ENCODE measurements at places on chromosomes 6 and 20.

DNA sequence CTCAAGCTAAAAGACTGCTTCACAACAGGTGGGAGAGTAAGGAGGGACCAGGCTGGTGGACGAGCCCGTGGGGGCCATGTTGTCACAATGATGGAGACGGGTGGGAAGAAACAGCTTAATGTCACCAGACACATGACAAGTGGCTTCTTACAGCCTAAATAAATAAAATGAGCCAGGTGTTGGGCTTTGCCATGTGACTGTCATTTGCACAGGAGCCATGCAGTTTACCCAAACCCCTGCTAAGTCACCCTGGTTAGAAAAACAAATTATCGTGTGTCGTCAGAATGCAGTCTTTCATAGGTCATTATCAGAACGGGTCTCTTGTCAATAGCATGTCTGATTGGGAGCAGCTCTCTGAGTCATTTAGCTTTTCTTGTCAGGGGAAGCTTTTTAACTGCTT, 18.5 kb downstream of the BTBD3 start:
- no peak overlapping the region for H3K4me3 ChIP-seq
- no peaks in the 10 kb centered on the region for H3K36me3 ChIP-seq
- H3K27me3 ChIP-seq = no peaks in the 10 kb centered on the region

DNA sequence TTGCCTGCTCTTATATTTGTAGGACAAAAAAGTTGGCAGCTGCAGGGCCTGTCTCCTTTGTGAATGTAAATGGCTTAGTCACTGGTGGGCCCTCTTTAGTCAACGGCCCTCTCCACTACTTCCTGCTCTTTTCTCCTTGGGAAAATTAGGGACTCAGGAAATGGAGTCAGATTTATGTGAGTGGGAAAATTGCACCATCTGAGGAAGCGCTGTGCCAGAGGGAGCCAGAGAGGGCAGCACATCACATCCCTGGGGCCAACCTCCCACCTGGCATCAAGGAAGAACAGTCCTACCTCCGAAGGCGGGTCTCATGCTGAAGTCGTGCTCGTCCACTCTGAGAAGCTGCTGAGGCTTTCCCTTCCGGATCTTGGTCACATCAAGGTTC, 15.6 kb downstream of the GABRR2 start:
- H3K4me1 ChIP-seq = no peaks in the 10 kb centered on the region
- H3K27me3 ChIP-seq = no peaks in the 10 kb centered on the region
- H3K36me3 ChIP-seq = no peaks in the 10 kb centered on the region
- no peak overlapping the region for H3K27ac ChIP-seq

DNA sequence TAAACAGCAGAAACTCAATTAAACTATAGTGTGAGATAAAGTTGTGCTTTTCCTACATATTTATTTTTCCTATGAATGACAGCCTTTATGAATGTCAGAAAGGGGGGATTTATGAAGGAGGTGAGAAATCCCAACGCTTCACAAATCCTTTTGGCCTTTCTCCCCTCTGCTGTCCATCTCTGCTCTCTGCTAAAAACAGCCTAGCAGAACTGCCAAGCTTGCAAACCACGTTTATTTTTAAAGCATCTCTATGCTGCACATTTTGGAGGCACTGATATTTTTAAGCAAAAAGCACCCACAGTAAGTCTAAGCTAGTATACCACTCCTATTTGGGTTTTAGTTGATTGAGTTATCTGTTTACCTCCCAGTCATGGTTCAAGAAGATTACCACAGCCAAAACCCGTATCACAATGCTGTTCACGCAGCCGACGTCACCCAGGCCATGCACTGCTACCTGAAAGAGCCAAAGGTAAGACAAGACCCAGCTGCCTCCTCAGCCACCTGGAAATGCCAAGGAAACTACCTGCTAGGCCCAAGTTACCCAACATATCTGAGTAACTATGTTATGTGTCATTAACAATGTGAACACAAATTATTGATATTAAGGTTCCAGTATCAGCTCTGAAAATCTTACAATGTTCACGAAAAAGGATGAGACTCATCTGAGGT, 96.3 kb downstream of the MTFR2 start:
- H3K4me3 ChIP-seq = no peak overlapping the region
- H3K36me3 ChIP-seq = no peaks in the 10 kb centered on the region
- DNase-seq = no peak
- peak overlapping the region; percentile 10 for H3K27ac ChIP-seq

GRCh38 chr6:37840940-37841300, 21.4 kb downstream of the ZFAND3 start:
- H3K27me3 ChIP-seq = no peaks in the 10 kb centered on the region
- H3K4me3 ChIP-seq = no peak overlapping the region
- peaks cover 6% of the 10 kb centered on the region for H3K4me1 ChIP-seq
- no peak overlapping the region for H3K27ac ChIP-seq

DNA sequence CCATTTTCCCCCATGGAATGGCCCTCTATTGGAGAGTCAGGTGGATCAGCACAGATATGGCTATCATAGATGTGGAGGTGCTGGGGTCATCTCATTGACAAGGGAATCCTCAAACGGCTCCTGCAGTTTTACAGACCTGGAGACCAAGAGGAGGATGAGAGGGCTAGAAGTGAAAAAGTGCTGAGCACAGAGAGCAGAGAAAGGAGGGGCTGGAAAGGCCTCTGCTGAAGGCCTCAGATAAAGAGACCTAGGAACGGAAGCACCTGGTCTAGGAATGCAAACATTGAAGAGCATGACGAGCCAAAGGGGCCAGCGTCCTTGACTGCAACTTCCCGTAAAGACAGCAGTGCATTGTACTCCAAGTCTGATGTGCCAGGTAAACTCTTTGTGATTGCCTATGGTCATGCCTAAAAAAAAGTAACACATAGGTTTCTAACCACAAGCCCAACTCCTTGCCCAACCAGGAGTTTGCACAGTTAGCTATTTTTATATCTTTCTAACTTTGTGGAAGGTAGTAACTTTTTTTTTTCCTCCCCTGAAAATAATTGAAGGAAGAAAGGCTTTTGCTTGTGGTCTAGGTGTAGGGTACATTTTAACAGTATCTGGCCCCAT, 15.2 kb downstream of the RSPH4A start:
- DNase-seq = peak; percentile 10
- peaks cover 4% of the 10 kb centered on the region for H3K4me1 ChIP-seq
- H3K36me3 ChIP-seq = no peaks in the 10 kb centered on the region
- no peak overlapping the region for H3K4me3 ChIP-seq
- no peaks in the 10 kb centered on the region for H3K27me3 ChIP-seq

DNA sequence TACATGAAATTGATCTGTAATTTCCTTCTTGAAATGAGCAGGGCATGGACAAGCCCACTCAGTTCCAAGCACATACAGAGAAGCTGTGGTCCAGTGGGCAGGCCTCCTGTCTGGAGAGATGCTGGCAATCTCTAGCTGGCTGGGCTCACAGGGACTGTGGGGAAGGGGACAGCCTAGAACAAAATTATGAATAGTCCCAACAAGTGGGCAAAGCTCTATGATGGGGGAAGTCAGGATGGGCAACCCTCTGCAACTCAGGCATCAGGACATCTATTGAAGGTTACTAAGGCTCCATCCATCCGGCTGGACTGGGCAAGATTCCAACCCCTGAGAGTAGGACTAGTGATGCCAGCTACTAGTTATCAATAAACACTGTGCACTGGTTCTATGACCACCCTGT, 40.9 kb downstream of the TRERF1 start:
- no peaks in the 10 kb centered on the region for H3K36me3 ChIP-seq
- peaks cover 7% of the 10 kb centered on the region for H3K4me1 ChIP-seq
- H3K27ac ChIP-seq = no peak overlapping the region

- H3K27ac ChIP-seq = no peak overlapping the region
- H3K4me1 ChIP-seq = no peaks in the 10 kb centered on the region
- no peaks in the 10 kb centered on the region for H3K27me3 ChIP-seq
- H3K4me3 ChIP-seq = no peak overlapping the region
Observed at GRCh38 chr6:64012351-64013001, 376.9 kb downstream of the PHF3 start.

DNA sequence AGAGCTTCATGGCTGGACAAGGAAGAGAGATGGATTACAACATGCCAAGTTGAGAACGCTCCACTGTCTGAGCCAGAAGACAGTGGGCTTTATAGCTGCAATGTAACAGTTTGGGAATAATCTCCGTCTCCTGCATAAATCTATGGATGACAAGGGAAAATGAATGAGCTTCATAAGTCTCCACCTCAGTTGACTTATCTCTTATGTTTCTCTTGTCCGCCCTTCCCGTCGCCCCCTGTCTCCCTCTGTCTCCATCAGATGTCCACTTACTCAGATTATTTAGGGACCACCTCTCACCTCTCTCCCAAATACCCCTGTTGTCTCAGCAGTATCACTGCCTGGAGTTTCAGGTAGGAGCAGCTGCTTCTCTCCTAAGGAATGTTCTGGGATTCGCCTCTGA, 13.7 kb upstream of the BPIFA2 start:
- no peaks in the 10 kb centered on the region for H3K27me3 ChIP-seq
- H3K4me1 ChIP-seq = no peaks in the 10 kb centered on the region
- no peak overlapping the region for H3K27ac ChIP-seq
- no peak overlapping the region for H3K4me3 ChIP-seq
- no peak for DNase-seq

DNA sequence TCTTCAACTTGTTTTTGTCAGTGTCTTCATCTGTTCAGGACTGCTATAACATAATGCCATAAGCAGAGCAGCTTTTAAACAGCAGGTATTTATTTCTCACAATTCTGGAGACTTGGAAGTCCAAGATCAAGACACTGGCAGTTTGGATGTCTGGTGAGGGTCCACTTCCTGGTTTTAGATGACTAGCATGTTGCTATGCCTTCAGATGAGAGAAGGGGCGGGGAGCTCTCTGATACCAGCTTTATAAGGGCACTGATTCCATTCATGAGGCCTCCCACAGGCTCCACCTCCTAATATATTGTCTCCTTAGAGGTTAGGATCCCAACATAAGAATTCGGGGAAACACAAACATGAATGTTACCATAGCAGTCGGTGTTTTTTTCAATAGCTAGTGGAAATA, 52.9 kb downstream of the FAM83B start:
- no peak for DNase-seq
- H3K36me3 ChIP-seq = no peaks in the 10 kb centered on the region
- no peak overlapping the region for H3K27ac ChIP-seq
- no peak overlapping the region for H3K4me3 ChIP-seq
